Activated naive CD8-positive, alpha-beta T cell treated with anti-CD3 and anti-CD28 coated beads, Interleukin-2, amount 10 ng/mL, durations not matched to agents 7 days and 5 days (primary cell): ENCODE measurements at places on chromosomes 1 and 21. TPM values are rescaled to one million over a fixed set of nuclear protein-coding genes. Genes with fewer than 3 reads are reported as not detected.

GRCh38 chr21:14384453-14384852 lies 1.5 kb upstream of the HSPA13 start:
- DNase-seq: no peak

GRCh38 chr1:214444182-214444939 lies 107.0 kb downstream of the PTPN14 start:
- no peak for DNase-seq

Gene HPDL
- total RNA-seq: 10.3 TPM

Gene FAM72C
- total RNA-seq: 8.0 TPM

DNA sequence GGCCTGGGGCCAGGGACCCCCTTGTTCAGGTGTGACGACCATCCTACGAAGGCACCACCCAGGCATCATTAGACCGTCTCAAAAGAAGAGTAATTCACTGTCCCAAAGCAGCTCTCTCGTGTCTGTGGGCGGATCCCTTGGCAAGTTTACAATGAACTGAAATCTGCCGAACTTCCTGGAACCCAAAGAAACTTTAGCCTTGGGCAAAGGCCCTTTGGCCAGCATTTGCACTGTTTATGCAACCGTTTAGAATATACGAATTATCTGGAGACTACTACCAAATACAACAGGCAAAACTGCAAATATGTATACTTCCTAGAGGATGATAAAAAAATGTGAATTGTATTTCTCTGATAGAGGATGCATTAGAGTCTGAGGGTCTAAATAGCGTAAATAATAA lies 1.4 kb upstream of the SOD1 start:
- DNase-seq: no peak

- no peak for DNase-seq
Observed at GRCh38 chr21:38955495-38955894, 149.8 kb downstream of the ETS2 start.

DNA sequence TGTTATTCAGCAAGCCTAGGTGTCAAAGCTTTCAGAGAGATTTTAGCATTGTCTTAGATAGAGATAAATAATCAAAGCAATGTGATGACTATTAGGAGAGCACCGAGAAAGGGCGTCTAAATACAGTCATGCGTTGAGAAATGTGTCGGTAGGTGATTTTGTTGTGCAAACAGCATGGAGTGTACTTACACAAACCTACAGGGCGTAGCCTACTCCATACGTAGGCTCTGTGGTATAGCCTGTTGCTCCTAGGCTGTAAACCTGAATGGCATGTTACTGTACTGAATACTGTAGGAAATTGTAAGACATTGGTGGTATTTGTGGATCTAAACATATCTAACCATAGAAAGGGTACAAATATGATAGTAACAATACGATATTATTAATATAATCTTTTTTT lies 31.8 kb downstream of the KIF1B start:
- no peak for DNase-seq

DNA sequence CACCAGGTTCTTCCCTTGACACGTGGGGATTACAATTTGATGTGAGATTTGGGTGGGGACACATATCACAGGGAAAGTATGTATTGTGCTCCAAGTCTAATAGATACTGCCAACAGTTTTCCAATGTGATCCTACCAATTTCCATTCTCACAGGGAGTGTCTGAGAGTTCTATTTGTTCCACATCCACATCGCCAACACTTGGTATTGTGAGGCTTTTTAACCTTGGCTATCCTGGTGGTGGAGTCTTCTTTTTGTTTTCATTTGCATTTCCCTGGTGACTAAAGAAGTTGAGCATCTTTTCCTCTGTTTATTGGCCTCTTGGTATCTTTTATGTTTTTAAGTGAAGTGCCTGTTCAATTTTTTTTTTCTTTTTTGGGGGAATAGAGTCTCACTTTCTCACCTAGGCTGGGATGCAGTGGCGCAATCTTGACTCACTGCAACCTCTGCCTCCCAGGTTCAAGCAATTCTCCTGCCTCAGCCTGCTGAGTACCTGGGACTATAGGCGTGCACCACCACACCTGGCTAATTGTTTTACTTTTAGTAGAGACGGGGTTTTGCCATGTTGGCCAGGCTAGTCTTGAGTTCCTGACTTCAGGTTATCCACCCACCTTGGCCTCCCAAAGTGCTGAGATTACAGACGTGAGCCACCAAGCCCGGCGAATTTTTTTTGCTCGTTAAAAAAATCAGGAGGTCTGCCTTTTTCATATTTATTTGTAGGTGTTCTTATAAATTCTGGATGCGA lies 15.9 kb upstream of the PADI1 start:
- no peak for DNase-seq

Gene B3GALT5
- total RNA-seq: not detected

GRCh38 chr21:34157521-34157920 lies 84.1 kb downstream of the MRPS6 start:
- no peak for DNase-seq
